ENCODE measurements at places on chromosomes 6 and 20. TPM values are rescaled to one million over a fixed set of nuclear protein-coding genes. Genes with fewer than 3 reads are reported as not detected.

- H3K4me3 ChIP-seq = no peak overlapping the region
- no peaks in the 10 kb centered on the region for H3K4me1 ChIP-seq
- no peaks in the 10 kb centered on the region for H3K36me3 ChIP-seq
- DNase-seq = no peak
Observed at GRCh38 chr20:3541887-3542721, 71.3 kb downstream of the ATRN start.

Gene APCDD1L
- 0.23 TPM for total RNA-seq

- no peaks in the 10 kb centered on the region for H3K36me3 ChIP-seq
- no peak overlapping the region for H3K4me3 ChIP-seq
- no peaks in the 10 kb centered on the region for H3K4me1 ChIP-seq
- no peak overlapping the region for H3K27ac ChIP-seq
- DNase-seq = no peak
- H3K27me3 ChIP-seq = no peaks in the 10 kb centered on the region
Observed at GRCh38 chr6:21141616-21142303, 451.8 kb upstream of the SOX4 start.

DNA sequence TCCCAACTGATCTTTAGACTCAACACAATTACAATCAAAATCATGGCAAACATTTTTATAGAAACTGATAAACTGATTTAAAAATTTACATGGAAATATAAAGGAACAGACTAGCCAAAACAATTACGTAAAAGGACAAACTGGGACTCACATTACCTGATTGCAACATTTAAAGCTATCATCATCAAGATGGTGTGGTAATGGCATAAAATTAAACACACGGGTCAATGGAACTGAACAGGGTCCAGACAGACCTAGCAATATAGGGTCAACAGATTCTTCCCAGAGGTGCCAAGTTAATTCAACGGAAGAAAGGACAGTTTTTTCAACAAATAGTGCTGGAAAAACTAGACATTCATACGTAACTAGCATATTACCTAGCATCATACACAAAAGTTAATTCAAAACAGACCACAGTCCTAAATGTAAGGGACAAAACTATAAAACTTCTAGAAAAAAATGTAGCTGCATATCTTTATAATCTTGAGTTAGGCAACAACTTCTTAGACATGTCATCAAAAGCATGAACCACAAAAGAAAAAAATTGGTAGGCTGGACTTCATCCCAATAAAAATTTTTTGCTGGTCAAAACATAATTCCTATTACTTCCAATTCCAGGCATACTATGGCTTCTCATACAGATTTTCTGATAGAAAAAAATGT is 147.4 kb upstream of the BEND6 start:
- no peaks in the 10 kb centered on the region for H3K36me3 ChIP-seq
- no peak overlapping the region for H3K4me3 ChIP-seq
- no peaks in the 10 kb centered on the region for H3K27me3 ChIP-seq
- no peaks in the 10 kb centered on the region for H3K4me1 ChIP-seq
- H3K27ac ChIP-seq = no peak overlapping the region

- H3K4me1 ChIP-seq = no peaks in the 10 kb centered on the region
- DNase-seq = no peak
- no peaks in the 10 kb centered on the region for H3K27me3 ChIP-seq
- H3K36me3 ChIP-seq = no peaks in the 10 kb centered on the region
- H3K4me3 ChIP-seq = no peak overlapping the region
Observed at GRCh38 chr6:7401075-7401474, 11.5 kb downstream of the RIOK1 start.

- no peak overlapping the region for H3K27ac ChIP-seq
- no peak for DNase-seq
- H3K4me1 ChIP-seq = no peaks in the 10 kb centered on the region
- no peaks in the 10 kb centered on the region for H3K27me3 ChIP-seq
- H3K36me3 ChIP-seq = no peaks in the 10 kb centered on the region
Observed at GRCh38 chr6:741410-742339, 48.7 kb upstream of the EXOC2 start.

GRCh38 chr6:74872754-74873476 is 332.9 kb downstream of the COL12A1 start:
- no peak overlapping the region for H3K27ac ChIP-seq
- H3K4me1 ChIP-seq = no peaks in the 10 kb centered on the region
- no peaks in the 10 kb centered on the region for H3K36me3 ChIP-seq
- DNase-seq = no peak
- no peaks in the 10 kb centered on the region for H3K27me3 ChIP-seq

- DNase-seq = no peak
- H3K27me3 ChIP-seq = no peaks in the 10 kb centered on the region
- H3K4me1 ChIP-seq = no peaks in the 10 kb centered on the region
- H3K27ac ChIP-seq = no peak overlapping the region
Observed at GRCh38 chr20:9989066-9989724, 45.6 kb upstream of the ANKEF1 start.

DNA sequence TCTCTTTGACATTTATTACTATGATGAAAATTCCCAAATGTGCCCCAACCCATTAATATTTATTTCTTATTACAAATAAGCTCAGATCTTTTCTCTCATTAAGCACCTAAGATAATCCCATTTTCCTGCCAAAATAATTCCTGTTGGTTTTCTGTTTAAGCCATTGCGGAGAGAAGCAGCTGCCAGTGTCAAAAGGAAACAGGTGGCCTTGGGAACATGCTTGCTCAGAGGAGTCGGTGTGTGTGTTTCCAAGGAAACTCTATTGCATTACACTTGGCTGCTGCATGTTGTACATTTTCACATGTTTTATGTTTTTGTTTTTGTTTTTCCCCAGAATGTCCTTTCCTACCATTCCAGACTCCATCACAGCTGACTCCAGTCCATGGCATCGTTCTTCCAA is 56.4 kb downstream of the CD24 start:
- no peak for DNase-seq
- H3K4me3 ChIP-seq = no peak overlapping the region
- H3K27me3 ChIP-seq = no peaks in the 10 kb centered on the region
- no peak overlapping the region for H3K27ac ChIP-seq

GRCh38 chr20:57031867-57032355 is 234.5 kb downstream of the BMP7 start:
- no peak for DNase-seq
- H3K4me1 ChIP-seq = no peaks in the 10 kb centered on the region
- H3K4me3 ChIP-seq = no peak overlapping the region
- H3K27ac ChIP-seq = no peak overlapping the region

DNA sequence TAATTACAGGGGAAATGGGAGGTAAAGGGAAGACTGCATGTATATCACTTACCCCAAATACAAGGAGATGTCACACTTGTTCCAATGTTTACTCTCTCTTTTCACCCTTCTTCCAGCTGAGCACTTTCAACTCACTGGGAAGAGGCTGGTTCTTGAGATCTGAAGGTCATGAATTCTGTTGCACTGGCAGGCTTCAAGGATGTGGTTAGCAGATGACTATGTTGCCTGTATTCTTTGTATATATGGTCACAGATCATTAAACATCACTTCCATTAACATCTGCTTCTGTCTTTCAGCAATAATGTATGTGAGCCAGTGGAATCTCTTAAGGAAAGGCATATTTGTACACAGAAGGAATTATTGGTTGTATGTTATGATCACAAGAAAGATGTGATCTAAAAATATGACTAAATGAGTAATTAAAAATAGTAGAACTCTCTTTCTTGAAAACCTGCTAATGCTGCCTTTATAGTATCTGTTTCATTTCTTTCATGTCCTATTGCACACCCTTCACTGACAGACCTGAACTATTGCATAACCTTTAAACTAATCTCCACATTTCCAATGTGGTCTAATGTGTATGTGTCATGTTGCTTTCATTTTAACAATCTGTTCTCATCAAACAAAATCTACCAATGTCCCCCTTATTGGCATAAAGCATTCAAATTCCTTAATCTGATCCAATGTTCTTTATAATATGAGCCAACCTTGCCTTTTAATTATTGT is 131.4 kb upstream of the EPHA7 start:
- no peak overlapping the region for H3K27ac ChIP-seq
- no peaks in the 10 kb centered on the region for H3K36me3 ChIP-seq
- H3K4me1 ChIP-seq = no peaks in the 10 kb centered on the region
- H3K27me3 ChIP-seq = no peaks in the 10 kb centered on the region

DNA sequence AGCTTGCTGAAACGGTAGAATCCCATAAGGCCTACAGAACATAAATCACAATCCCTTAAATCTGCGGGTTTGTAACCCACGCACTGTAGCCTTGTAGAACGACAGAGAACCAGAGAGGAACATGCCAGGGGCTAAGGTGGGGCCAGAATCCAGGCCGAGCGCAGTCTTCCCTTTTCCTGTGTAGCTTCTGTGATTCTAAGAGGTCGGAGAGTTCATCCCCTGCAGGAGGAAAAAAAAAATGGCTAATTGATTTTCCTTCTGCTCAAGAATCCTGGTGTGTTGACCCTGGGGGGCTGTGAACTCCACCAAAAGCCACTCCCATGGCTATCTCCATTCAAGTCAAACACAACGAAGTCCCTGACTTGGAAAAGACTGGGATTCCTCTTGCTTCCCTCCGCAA is 96.3 kb downstream of the SPTLC3 start:
- H3K27me3 ChIP-seq = no peaks in the 10 kb centered on the region
- H3K36me3 ChIP-seq = no peaks in the 10 kb centered on the region
- no peaks in the 10 kb centered on the region for H3K4me1 ChIP-seq
- no peak overlapping the region for H3K4me3 ChIP-seq

DNA sequence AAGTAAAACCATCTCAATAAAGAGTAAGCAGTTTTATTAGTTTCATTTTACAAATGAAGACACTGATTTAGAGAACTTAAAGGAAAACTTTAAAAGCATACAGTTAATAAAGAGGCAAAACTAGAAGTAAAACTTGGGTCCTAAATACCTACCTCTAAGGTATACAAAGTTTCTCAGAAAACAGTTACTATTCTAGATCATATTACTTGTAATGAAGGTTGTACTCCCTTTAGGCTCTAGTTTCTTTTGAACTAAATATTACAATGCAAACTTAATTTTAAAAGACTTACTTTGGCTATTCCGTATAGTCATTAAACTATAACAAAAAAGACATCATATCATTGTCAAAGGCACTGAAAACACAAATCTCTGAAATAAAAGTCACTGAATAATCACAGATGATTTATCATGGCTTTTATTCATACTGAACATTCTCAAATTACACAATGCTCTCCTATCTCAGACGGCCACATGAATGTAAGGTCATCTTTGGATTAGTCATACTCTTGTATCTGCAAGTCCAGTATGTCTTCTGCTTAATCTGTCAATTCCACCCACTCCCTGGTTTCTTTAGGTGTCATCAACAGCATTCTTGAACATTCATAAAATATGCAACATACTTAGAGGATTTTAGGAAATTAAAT is 361.6 kb upstream of the RUNX2 start:
- no peak for DNase-seq
- no peak overlapping the region for H3K27ac ChIP-seq
- H3K36me3 ChIP-seq = no peaks in the 10 kb centered on the region
- no peaks in the 10 kb centered on the region for H3K27me3 ChIP-seq
- no peak overlapping the region for H3K4me3 ChIP-seq

Gene ALDH8A1
- total RNA-seq = 7.6 TPM

Gene SNRPB2
- 22.9 TPM for total RNA-seq

GRCh38 chr6:10383331-10384090 is 31.4 kb downstream of the TFAP2A start:
- peak; percentile 41 for DNase-seq
- H3K27me3 ChIP-seq = no peaks in the 10 kb centered on the region
- no peak overlapping the region for H3K27ac ChIP-seq
- no peaks in the 10 kb centered on the region for H3K4me1 ChIP-seq
- peak overlapping the region; percentile 24 for H3K4me3 ChIP-seq

Gene C20orf173
- not detected for total RNA-seq

Gene ARMC12
- total RNA-seq = 1.7 TPM

DNA sequence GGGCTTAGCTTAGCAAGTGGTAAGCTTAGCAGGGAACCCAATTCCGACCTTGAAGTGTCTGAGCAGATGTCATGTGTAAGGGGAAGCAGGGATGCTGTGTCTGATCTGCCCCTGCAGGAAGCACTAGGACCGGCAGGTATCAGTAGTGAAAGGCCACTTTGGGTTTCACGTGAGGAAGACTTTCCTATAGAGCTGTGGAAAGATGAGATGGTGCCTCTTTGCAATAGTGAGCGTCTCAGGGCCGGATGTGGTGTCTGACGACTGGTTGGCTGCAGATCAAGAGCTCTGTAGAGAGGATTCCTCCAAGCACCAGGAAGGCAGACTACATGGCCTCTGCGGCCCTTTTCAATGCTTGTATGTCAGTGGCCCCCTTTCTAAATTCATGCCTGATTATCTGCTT is 98.3 kb downstream of the TIAM2 start:
- no peak overlapping the region for H3K4me3 ChIP-seq
- H3K36me3 ChIP-seq = no peaks in the 10 kb centered on the region
- no peak for DNase-seq
- no peak overlapping the region for H3K27ac ChIP-seq
- H3K4me1 ChIP-seq = no peaks in the 10 kb centered on the region
- no peaks in the 10 kb centered on the region for H3K27me3 ChIP-seq

- no peaks in the 10 kb centered on the region for H3K4me1 ChIP-seq
- no peak overlapping the region for H3K27ac ChIP-seq
- no peak overlapping the region for H3K4me3 ChIP-seq
- H3K27me3 ChIP-seq = no peaks in the 10 kb centered on the region
Observed at GRCh38 chr6:64736421-64736950, 970.5 kb downstream of the EYS start.

- no peak overlapping the region for H3K27ac ChIP-seq
- H3K27me3 ChIP-seq = no peaks in the 10 kb centered on the region
- no peak overlapping the region for H3K4me3 ChIP-seq
- no peak for DNase-seq
Observed at GRCh38 chr20:13296070-13296469, 75.0 kb downstream of the ISM1 start.

DNA sequence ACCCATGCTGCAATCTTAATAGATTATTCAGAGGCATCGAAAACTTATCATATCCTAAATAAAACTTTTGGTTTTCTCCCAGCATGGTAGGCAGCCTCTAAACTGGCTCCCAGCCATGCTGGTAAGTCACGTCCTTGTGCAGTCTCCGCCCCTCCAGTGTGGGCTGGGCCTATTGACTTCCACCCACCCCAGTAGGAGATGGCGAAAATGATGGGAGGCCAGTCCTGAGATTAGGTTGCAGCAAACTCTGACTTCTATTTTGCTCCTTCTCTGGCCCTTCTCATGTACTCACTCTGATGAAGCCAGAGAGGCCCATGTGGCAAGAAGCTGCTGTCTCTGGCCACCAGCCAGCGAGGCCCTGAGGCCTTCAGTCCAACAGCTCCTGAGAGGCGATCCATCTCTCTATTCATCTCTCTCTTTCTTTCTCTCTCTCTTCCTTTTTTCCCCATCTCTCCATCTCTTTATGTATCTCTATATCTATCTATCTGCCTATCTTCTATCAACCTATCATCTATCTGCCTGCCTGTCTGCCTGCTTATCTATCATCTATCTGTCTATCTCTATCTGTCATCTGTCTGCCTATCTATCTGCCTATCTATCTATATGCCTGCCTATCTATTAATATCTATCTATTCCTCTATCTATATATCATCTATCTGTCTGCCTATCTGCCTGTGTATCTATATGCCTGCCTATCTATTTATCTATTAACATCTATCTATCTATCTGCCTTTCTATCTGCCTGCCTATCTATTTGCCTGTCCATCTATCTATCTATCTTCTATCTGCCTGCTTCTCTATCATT is 52.7 kb upstream of the STX16 start:
- H3K4me1 ChIP-seq = no peaks in the 10 kb centered on the region
- H3K27ac ChIP-seq = no peak overlapping the region
- H3K27me3 ChIP-seq = no peaks in the 10 kb centered on the region
- no peak overlapping the region for H3K4me3 ChIP-seq

All from prostate gland (tissue), 2 donors.